Left forelimb (tissue), 1 donor: ENCODE measurements at places on chromosomes 13 and 19.

DNA sequence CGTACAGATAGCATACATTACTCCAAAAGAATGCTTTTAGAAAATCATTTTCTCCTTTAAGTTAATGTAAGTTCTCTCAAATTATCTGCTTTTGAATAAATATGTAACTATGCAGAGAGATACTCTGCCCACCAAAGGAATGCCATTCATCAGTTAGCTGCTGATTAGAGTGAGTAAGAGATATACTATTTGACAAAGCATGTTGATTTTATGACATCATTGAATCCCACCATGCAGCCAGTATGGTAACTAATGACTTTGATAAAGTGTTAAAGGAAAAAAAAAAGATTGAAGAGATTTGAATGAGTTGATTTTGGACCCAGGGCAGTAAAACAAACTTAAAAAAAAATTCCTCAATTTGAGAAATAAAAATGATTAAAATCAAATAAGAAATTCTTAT, 521.5 kb downstream of the SLITRK6 start:
- DNase-seq = no peak

GRCh38 chr13:45256254-45256653, 55.4 kb upstream of the KCTD4 start:
- no peak for DNase-seq

- no peak for DNase-seq
These were observed 260.1 kb downstream of the COL4A1 start for GRCh38 chr13:110046811-110047210.

- no peak for DNase-seq
These were observed 292.5 kb downstream of the GPC5 start for GRCh38 chr13:91690944-91691343.

- DNase-seq = no peak
These were observed 324.9 kb downstream of the KCNRG start for GRCh38 chr13:50340146-50340545.

DNA sequence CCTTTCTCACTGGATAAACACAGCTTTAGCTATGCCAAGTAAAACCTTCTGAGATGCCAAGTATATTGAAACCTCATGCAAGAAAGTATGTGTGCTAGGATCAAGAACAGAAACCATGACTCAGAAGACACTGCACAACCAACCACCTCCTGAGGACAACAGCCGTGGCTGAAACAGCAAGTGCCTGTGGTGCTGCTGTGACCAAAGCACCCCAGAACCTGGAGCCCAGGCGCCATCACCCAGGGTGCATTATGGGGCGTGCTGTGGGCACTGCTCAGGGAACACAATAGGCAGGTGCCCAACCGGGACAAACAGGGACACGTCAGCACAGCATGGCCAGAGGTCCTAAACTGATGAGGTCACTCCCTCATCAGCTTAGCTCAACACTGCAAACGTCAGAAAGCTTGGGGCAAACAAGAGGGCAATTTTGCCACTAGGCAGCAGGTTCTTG, 101.3 kb upstream of the SLC15A1 start:
- no peak for DNase-seq

DNA sequence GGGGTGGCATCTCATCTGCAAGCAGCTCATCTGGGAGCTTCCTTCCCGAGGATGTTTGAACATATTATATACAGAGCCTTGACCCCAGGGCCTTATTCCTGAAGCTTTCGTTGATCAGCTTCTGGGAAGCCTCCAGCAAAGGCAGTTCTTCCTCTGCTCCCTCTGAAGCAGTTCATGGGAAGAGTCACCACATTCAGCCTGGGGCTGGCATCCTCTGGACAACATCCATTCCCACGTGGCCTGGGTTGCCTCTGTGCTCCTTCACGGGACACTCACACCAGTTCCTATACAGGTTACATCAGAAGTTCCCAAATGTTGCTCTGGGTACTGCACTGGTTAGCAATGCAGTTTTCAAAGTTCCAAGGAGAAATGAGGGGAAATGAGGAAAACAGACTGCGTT, 29.6 kb downstream of the COL4A2 start:
- DNase-seq = no peak

DNA sequence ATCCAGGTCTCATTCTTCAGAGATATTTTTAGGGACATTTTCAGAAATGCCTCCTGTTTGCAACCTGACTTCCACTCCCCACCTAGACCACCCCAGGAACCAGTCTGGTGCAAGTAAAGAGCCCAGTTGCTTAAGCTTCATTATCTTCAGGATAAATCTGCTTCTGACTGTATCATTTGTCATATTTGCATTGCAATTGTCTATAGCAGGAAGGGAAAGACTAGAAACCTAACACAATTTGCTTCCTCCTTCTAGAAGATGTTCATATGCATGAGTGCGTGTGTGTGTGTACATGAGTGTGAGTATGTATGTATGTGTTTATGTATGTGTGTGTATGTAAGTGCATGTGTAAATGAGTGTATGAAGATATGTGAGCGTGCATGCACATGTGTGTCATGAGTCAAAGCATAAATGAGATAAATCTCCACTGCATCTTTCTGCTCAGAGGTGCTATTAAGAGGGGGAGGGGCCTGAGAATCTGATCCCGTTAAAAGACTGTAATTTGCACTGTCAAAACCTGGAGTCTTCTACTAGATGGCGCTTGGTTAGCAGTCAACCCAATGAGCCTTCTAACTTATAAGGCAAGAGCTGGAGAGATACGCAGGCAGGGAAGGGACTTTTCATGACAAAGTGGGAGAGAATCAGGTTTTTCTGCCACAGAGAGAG, 178.8 kb upstream of the KL start:
- no peak for DNase-seq

- no peak for DNase-seq
These were observed 17.3 kb downstream of the NUFIP1 start for GRCh38 chr13:44971656-44972595.
